ENCODE measurements at places on chromosomes 3 and 15.

DNA sequence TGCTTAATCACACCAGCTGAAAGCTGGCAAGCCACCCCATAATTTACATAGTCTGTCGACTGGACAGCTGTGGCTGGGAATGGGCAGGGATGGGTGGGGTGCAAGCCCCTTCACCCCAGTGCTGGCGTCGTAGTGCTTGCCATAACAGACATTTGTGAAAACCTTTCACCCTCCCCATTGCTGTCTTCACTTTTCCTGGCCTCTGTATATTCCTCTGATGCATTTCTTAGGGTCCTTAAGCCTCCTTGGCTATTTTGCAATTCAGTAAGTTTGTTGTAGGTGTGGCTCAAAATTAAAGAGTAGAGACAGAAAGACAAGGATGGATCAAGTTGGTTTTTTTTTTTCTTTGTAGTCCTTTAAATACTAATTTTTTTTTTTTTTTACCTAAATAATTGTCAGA, 383.3 kb upstream of the MCTP2 start:
- no peak for DNase-seq

- no peak for DNase-seq
Measured at GRCh38 chr3:124903896-124904834, 17.0 kb upstream of the ITGB5 start.

- no peak for DNase-seq
Measured at GRCh38 chr15:79007066-79007465, 62.2 kb upstream of the CTSH start.

- DNase-seq = no peak
Measured at GRCh38 chr3:41198526-41198925, 779 bp upstream of the CTNNB1 start.

DNA sequence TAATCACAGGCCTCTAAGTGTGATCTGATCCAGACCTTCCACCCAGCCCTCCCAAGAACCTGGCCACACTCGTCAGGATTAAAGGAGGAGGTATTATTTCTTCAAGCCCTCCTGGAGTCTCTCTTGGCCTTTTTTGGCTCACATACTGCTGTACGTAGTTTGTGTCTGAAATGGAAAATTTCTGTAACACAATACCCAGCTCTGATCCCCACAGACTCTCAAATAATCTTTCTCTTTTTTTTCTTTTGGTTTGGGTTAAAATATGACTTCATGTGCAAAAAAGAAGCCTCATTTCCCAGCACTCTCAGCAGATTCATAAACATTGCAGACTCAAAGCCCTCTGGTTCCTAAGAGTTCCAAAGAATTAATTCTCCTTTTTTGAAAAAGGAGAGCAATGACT, 96.5 kb upstream of the PHLDB2 start:
- no peak for DNase-seq

DNA sequence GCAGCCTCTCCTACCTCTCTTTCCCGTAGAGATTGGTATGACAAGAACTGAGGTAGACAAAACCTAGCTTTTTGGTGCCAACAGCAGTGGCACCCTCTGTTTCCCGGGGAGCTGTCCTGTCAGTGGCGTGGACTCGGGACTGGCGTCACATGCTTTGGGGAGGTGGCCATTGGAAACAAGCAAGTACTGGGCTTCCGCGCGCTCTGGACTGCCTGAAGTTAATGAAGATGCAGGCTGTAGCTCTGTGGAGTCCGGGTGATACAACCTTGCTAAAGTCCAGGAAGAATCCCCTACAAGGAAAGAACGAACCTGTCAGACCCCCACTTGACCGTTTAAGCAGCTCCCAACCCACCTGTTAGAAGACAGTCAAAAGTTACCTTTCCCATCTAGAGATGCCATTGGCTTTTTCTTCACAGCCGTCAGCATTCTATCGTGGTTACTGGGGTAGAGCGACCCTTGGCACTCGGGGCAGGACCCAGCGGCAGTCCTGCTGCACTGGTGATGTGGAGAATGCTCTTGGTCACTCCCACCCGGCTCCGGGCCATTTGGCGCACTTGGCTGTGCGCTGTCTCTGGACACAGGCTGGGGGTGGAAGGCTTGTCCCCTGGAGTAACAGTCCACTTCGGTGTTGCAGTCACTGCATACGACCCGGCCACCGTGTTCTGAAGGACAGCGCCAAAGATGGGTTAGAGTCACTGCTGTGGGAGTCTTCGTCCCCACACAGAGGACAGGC, 120.5 kb downstream of the LRIG1 start:
- DNase-seq = no peak

GRCh38 chr3:81352867-81353266, 408.6 kb downstream of the GBE1 start:
- no peak for DNase-seq

- no peak for DNase-seq
Measured at GRCh38 chr3:45311953-45312801, 76.2 kb upstream of the LARS2 start.

GRCh38 chr15:68554721-68555678, 23.8 kb upstream of the CORO2B start:
- no peak for DNase-seq

GRCh38 chr3:168801794-168802193, 706.1 kb upstream of the GOLIM4 start:
- DNase-seq = no peak

DNA sequence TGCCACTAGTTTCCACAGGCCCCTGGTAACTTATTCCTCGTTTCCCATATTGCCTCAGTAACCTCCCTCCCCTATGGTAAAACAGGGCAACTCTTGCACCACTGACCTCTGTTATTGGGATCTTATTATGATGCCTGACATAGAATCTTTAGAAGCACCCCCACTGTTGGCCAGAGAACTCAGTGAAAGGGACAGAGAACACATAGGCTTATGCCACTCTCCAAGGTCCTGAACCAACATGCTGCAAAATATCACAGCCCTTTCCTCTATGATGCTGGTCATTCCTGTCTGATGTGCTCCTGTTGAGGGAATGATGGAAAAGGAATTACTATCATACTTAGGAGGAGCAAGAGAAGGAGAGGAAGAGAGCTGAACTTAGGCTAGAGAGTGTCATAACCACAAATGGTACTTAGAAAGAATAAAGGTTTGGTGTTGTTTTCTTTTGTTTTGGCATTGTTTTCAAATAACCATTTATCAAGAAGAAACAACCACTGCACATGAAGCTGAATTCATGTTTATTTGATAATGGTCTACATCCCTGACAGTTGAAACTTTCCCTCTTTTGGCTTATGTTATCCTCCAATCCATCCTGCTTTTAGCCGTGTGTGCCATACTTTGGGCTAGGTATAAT, 330.2 kb downstream of the EPHB1 start:
- DNase-seq = no peak

DNA sequence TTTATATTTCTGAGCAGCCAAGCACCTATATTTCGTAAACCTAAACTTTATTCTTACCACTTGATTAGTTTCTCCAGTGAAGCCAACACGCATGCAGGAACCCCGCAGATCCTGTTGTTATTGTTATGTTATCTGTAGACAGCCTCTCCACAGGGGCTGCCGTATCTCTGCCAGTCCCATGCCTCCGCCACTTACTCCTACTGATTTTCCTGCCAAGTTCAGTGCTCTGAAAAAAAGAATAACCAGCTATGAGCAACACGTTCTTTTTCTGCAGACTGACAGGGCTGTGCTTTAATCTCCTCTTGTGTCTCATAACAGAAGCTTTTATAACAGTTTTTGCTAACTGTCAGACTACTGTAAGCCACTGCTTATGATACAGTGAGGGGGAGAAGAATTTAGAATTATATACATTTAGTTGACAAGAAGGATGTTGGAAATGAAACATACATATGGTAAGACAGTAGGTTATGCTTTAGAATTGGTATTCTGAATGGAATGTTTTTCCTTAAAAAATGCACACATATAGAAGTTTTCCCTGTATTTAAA, 347.4 kb downstream of the SI start:
- DNase-seq = no peak

- DNase-seq = no peak
Measured at GRCh38 chr15:74830868-74831267, 4.4 kb downstream of the CPLX3 start.

DNA sequence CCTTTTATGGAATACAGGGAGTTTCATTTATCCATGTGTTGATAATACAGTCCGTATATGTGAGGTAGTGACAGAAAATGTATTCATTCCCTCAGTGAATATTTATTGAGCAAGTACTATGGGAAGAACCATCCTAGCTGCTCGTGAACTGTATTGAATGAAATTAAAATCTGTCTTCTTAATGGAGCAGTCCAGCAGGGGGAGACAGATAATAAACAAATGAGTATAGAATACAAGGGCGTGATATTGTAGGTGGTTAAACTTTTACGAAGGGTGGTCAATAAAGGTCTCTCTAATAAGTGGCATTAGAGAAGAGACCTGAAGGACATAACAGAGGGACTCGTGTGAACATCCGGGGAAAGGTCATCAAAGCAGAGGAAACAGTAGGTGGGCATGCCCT, 62.7 kb upstream of the OSTN start:
- no peak for DNase-seq

DNA sequence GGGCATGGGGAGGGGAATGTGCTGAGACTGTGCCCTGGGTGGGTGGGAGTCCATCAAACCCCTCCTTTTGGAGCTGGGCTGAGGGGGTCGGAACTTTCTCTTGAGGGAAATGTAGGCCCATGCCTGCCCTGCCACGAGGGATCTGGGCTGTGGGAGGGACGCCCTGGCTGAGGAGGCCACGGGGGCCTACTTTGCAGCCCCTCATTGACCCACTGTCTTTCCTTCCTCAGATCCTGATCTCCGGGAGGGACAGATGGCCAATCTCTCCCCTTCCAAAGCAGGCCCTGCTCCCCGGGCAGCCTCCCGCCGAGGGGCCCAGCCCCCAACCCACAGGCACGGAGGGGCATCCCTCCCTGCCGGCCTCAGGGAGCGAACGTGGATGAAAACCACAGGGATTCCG, 25.3 kb downstream of the LOXL1 start:
- no peak for DNase-seq

GRCh38 chr3:135564696-135565095, 400.8 kb upstream of the PPP2R3A start:
- DNase-seq = no peak

- no peak for DNase-seq
Measured at GRCh38 chr15:77030928-77031375, 36.0 kb downstream of the PSTPIP1 start.

GRCh38 chr15:37903919-37904625, 30.4 kb upstream of the TMCO5A start:
- DNase-seq = no peak

DNA sequence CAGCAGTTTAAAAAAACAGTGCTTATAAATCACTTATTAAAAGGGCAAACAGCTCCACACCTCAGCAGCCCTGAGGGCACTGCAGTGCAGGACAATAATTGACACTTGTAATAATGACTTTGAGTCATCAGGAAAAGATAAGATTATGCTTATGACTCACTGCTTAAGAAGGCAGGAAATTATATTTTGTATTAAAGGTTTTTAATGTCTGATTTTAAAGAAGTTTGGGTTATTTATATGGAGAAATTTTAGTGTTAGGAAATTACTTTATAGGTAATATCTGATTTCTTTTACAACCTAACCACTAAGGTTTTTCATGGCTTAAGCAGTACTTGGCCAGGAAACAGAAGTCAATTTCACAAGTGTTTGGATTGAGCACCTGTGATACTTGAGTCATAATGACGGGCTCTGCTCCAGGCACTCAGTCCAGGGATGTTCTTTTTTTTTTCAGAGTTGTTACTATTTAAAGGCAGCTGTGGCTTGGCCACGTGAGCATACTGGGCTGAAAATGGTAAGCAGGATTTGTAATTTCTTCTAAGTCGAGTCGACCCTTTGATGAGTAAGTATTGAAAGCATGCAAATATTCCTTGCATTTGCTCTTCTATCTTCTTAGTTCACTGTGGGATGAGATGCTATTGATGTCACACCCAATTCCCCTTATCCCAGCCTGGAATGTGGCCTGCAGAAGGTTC, 21.6 kb upstream of the SLC6A20 start:
- no peak for DNase-seq

DNA sequence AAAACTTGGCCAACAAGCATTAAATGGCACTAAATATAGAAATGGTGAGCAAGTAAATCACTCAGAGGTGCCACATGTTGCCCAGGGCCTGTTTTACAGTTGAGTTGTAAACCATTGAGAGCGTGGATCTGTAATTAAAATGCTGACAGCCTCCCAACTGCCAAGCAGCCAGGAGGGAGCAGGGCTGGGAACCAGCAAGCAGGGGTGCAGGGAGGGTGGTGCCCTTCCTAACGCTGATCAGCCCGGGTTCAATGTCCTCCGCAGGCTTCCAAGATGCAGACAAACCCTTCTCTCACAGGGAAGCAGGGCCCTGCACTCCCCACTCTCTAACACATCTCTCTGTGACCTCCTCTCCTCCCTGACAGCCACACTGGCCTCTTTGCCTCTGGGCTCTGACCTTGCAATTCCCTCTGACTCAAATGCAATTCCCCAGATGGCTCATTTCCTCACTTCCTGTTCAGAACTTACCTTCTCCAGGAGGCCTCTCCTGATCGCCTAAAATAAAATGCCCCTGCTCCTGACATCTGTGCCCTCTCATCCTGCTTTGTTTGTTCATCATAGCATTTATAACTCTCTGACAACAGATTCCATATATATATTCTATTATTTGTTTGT, 40.0 kb downstream of the WNT7A start:
- DNase-seq = no peak

GRCh38 chr3:18194431-18194830, 230.7 kb downstream of the SATB1 start:
- no peak for DNase-seq

- DNase-seq = no peak
Measured at GRCh38 chr3:62525281-62525680, 151.9 kb upstream of the FEZF2 start.

GRCh38 chr15:84633311-84634227, 20.5 kb downstream of the WDR73 start:
- peak; percentile 18 for DNase-seq

DNA sequence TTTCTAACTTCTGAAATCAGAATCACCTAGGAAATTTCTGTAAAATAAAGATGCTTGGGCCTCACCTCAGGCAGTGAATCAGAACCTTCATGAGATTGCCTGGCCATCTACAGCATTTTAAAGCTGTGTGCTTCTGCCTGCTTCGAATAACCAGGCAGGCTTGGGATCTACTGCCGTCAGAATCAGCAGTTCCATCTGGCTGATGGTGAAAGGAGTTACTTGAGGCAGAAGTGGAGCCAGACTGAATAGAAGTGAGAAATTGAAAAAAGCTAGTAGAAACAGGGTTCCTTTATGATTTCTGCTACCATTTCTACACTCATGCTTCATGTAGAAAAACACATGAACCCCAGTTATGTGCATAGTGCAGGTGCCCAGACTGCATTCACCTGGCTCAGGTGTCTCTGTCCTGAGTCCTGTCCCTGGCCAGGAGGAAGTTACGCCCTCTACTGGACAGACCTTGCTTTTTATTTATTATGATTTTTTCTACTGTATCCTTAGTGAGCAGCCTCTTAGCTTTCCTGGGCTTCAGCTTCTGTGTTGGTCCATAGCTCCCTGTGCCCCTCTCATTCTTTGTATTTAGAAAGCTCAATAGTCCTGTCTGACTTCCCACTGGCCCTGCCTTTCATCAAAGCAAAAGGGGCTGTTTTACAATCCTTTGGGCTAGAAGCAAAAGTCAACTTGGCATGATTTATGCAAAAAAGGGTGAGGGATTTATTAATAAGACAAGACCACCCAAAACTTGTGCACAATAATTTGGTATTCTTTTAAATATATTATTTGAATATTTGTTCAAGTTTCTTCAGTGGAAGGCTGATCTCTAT, 200.8 kb upstream of the GOLGA6L4 start:
- no peak for DNase-seq
